ENCODE measurements at places on chromosomes 12 and 14.

DNA sequence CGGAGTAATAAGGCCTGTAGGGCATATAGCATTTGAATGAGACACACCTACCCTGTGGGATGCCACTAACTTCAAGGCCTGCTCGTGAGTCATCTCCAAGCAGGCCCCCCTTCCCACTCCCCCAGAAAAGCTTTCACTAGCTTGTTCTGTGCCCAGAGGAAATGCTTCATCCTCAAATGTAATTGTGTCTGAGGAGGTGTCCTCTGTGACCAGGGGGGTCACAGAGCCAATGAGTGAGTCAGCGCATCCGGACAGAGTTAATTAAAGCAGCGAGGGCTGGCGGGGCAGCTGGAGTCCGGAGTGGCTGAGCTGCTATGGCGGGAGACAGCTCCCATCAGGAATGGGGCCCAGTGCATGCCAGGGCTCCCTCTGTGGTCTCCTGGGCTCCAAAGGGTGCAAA, 27.0 kb upstream of the ESRRB start:
- no peak for DNase-seq

DNA sequence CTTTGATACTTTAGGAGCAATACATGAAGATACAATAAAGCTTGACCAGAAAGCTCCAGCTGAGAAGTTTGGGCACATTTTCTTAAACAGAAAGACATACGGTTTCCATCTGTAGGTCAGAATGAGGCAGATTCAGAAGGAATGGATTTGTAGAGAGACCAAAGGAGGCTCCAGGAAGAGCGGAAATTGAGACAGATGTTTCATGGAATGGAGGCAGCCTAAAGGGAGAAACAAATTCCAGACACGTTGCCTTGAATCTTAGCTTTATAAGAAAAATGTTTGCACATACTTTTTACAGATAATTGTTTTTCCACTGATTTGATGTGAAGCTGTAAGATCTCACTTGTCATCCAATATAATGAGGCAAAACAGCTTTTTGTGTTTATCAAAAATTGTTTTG, 24.8 kb downstream of the EPYC start:
- no peak for DNase-seq

GRCh38 chr12:12600659-12601058, 11.0 kb upstream of the CREBL2 start:
- no peak for DNase-seq

DNA sequence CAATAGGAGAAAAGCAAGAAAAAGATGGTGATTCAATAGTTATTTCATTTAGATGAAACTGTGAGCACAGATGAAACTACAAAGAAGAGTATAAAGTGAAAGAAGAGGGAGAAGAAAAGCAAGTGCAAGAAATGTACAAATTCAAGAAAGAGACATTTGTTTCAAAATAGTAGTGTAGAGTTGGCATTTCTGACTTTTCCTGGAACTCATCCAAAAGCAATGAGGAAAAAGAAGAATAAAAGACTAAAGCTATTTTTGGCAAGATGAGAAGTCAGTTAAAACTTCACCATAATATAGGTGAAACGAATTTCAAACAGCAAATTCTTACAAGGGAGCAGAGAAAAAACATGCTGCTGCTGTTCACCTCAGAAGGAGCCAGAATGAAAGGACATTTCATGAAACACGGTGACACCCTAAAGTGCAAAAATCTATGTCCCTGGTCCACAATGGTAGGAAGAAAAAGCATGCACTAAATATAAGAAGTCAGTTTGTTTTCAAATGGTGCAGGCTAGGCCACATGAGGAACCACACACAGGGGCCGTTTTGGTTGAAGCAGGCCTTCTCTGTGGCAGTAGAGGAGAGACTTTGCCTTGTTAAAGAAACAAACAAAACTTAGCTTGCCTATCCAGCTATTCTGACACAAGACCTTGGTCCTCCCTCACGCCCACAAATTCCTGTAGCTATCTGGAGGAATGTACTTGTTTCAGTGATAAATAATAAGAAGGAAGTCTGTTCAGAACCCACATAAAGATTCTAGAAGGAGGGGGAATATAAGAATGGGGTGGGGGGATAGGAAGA, 11.1 kb upstream of the CMAS start:
- DNase-seq = no peak

GRCh38 chr12:4270831-4271716, 2.5 kb upstream of the CCND2 start:
- peak; percentile 50 for DNase-seq

GRCh38 chr14:88870777-88871176, 46.3 kb downstream of the TTC8 start:
- DNase-seq = no peak

GRCh38 chr14:54807881-54808280, 94.7 kb downstream of the GCH1 start:
- DNase-seq = no peak

GRCh38 chr14:102131741-102132140, 8.0 kb upstream of the WDR20 start:
- no peak for DNase-seq

- DNase-seq = no peak
These were observed 645.4 kb upstream of the ATXN7L3B start for GRCh38 chr12:73892201-73892600.

DNA sequence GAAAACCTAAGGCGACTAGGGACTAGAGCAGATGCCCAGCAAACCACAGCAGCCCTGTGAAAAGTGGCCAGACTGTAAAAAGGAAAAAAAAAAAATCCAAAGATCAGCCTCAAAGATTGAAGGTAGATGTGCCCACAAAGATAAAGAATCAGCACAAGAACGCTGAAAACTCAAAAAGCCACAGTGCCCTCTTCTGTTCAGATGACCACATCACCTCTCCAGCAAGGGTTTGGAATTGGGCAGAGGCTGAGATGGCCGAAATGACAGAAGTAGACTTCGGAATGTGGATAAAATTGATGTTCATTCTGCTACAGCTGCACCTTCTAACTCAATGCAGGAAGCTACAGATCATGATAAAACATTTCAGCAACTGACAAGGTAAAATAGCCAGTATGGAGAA, 154.4 kb downstream of the GPHN start:
- no peak for DNase-seq

DNA sequence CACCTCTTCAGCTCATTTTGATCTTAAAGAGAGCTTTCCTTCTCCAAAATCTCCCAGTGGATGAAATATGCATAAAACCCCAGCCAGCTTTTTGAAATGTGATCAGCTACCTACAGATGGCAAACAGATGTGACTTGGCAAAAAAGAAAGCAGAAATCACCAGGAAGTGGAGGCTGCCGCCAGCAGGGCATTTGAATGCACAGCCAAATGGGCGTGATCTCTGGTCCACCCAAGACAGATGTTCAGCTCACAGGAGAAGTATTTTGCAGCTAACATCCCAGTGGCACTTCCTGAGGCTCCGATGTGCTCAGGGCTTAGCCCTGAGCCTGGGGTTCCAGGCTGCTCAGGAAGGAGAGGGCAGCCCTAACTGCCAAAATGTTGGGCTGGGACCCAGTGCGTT, 78.3 kb downstream of the LGMN start:
- no peak for DNase-seq

- no peak for DNase-seq
These were observed 106.9 kb upstream of the ATF7IP start for GRCh38 chr12:14258575-14258940.

DNA sequence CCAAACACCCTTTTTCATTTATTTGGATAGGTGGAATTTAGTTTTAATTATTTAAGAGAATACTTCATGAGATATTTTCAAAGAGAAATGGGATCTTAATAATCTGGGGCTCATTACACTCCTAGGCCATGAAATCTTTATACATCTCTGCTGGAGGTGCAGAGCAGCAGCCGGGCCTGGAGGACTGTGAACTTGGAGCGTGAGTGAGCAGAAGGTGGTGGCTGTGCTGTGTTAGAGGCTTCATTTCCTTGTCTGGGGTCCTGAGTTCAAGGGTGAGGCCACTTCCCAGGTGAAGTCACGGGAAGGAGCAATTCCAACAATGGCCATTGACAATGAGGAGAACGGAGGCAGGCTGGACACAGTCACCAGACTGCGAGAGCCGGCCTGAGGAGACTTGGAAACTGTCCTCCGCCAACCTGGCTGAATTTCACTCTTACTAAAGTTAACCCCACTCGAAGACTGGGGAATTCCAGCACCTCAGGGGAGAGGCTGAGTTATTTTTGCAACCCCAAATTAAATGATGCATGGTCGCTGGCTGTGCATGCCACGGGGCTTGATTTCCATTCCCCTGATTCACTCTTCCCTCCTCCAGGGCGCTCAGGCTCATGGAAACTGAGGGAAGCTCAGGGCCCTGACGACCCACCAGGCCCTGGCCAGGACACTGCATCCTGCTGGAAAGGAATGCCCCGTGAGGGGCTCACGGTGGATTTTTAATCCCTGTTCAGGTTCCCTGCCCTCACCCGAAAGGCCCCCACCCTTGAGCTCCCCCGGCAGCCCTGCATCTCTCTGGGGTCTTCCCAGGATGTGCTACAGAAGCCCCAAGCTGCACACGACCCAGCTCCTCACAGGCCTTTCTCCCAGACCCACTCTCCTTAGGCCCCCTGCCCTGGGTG, 22.6 kb upstream of the TRAF3 start:
- DNase-seq = no peak

GRCh38 chr12:96711364-96711763, 195.7 kb upstream of the NEDD1 start:
- no peak for DNase-seq

- DNase-seq = no peak
These were observed 23.6 kb downstream of the BATF start for GRCh38 chr14:75545907-75546306.

GRCh38 chr14:81625343-81625742, 91.7 kb upstream of the SEL1L start:
- no peak for DNase-seq

- DNase-seq = peak; percentile 4
These were observed 1.6 kb downstream of the SIX4 start for GRCh38 chr14:60722357-60723115.

- DNase-seq = no peak
These were observed 206.7 kb upstream of the PWP1 start for GRCh38 chr12:107478881-107479280.

- peak; percentile 68 for DNase-seq
These were observed 481 bp downstream of the MAX start for GRCh38 chr14:65101631-65102440.

GRCh38 chr12:5977556-5977955, 32.5 kb upstream of the ANO2 start:
- no peak for DNase-seq

DNA sequence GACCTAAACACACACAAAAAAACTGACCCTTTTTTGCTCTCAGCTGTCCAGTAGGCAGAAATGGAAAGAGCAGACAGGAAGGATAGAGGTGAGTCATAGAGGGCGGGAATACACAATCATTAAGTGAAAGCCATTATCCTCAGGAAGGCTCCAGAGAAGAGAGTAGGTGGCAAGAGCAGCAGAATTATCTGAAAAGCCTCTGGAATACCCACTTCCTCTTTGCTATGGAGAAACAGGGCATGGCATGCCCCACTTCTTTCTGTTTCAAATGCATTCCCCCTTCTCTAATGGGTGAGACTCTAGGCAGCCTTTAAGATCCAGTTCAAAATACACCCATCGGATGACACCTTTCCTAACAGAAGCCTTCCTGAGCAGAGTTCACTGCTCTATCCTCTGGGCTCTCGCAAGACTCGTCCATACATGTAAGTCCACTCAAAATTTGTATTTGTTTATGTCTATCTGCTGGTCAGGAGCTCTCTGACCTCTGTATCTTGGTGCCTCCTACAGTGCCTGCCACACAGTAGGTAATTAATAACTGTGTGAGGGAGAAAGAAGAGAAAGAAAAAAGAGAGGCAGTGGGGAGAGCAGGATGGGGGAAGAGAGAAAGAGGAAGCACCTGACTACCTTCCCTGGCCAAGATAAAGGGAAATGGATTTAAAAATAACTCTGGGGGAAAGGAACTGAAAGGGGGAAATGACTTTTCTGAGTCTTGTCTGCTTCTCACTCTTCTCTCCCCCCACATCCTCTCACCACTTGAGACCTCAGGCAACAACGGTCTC, 8.5 kb downstream of the KLHL33 start:
- DNase-seq = no peak

DNA sequence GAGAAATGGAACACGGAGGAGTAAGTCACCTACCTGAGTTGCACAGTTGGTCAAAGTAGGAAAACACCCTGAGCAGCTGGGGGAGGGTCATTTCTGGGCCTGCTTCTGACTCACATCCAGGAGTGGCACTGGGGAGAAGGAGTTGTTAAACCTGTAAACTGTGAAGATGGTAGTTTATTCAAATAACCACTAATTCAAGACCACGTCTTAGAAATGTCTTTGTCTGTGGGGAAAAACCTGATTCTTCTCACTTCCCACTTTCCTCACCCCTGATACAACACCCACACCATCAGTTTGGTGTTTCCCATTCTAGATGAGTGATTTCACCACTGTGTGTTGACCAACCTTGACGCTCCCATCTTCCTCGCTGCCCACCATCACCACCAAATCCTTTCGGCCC, 207.1 kb downstream of the ANO4 start:
- DNase-seq = no peak

DNA sequence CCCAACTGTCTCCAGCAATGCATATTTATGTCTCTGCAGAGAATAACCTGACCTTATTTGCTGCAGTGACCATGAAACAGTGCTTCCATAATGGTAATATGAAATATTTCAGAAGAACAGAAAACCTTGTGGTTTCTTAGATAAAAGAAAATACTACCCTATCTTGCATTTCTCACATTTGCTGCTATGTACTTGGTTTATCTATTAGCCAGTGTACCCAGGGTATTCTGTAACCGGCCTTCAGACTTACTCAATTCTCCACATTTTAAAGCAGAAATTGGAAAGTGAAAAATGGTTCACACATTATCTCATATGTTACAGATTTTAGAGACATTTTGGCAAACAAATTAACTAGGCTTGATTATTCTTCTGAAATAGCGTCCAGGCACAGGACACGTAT, 57.9 kb upstream of the CCDC91 start:
- DNase-seq = no peak

GRCh38 chr12:119288576-119288975, 46.0 kb upstream of the CCDC60 start:
- DNase-seq = no peak

- no peak for DNase-seq
These were observed 398 bp upstream of the MSRB3 start for GRCh38 chr12:65277994-65278575.

- DNase-seq = no peak
These were observed 150.6 kb downstream of the BCAT1 start for GRCh38 chr12:24798335-24798734.

GRCh38 chr14:60093080-60093479, 1.4 kb downstream of the PCNX4 start:
- no peak for DNase-seq

DNA sequence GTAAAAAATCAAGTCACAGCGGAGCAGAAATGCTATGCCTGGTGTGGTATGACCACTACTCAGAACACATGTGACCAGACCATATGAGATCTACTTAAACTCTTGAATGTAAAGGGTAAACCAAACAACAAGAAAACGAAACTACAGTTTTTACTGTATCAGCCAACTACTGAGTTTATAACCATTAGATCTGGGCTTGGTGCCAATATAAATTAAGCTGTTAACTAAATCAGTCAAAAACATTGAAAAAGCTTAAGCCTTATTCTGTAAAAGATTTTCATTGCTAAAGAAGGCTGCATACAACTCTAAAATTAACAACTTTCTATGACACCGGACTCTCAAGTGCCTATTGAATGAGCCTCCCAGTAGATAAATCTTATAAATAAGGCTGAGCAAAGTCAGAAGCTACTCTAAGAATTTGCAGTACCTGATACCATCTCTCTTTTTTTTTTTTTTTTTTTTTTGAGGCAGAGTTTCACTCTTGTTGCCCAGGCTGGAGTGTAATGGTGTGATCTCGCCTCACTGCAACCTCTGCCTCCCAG, 35.4 kb downstream of the SPTLC2 start:
- no peak for DNase-seq
